ENCODE measurements at places on chromosomes 1 and 21.

GRCh38 chr1:110176299-110176956 lies 26.1 kb downstream of the SLC6A17 start:
- peaks cover 1% of the 10 kb centered on the region for H3K4me1 ChIP-seq
- no peaks in the 10 kb centered on the region for H3K36me3 ChIP-seq
- DNase-seq = no peak
- H3K27me3 ChIP-seq = peaks cover 43% of the 10 kb centered on the region

DNA sequence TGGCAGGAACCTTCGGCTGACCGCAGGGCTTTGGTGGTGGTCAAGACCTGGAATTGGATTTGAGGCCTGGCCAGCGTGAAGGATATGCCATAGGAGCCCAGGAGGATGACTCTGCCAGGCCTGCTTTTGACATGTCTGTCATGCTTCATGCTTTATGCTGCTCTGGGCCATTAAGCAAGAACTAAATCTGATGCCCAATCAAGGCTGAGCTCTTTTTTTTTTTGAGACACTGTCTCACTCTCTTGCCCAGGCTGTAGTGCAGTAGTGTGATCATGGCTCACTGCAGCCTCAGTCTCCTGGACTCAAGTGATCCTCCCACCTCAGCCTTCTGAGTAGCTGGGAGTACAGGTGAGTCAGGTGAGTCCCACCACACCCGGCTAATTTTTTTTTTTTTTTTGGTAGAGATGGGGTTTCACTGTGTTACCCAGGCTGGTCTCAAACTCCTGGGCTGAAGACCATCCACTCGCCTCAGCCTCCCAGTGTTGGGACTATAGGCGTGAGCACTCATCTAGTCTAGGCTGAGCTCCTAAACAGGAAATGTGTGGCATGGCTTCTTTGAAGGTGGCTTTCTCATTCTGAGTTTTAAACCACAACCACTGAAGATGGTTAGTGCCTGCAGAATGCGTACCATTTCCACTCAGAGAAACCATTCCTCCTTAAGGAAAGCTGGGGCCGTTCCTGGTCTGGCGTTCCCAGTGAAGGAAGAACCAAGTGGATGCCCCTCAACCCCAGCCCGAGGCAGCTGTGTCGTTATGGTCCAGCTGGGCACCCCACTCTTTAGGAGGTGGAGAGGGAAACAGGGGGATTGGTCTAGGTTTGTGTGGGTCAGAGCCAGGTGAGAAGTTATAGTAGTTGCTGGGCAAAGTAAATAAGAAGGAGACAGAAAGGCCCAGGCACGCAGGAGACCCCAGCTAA lies 34.2 kb upstream of the ATP5PO start:
- no peaks in the 10 kb centered on the region for H3K36me3 ChIP-seq
- no peak overlapping the region for H3K4me3 ChIP-seq
- DNase-seq = no peak
- no peak overlapping the region for H3K27ac ChIP-seq
- no peaks in the 10 kb centered on the region for H3K27me3 ChIP-seq

DNA sequence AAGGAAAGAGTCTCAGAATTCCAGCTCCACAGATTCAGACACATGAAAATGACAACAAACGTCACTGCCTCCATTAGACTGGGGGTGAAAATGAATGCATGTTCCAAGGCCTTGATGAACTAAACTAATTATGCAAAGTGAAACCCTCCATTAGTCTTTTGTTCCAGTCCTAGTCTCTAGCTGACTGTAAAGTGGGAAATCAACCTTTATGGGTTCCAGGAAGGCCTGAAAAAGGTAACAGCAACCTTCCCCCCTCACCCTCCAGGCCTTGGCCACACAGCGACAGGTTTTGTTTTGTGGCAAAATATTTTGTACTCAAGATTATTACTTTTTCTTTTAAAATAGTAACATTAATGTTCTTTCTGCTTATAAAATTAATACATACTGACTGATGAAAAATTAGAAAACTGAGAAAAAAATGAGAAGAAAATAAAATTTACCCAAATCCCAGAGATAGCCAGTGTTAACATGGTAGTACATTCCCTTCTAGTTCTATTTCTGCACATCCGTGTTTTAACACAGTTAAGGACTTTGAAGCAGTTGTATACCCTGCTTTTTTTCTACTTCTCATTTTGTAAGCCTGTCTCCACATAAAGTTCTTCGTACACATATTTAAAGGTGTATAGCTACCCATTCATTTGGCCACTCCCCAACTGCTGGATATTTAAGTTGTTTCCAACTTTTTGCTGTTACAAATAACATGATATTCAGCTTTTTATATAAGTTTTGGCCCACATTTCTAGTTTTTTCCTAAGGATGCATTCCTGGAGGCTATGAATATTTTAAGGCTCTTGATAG lies 60.9 kb downstream of the CD2 start:
- H3K27ac ChIP-seq = no peak overlapping the region
- no peaks in the 10 kb centered on the region for H3K27me3 ChIP-seq
- no peaks in the 10 kb centered on the region for H3K36me3 ChIP-seq
- no peak overlapping the region for H3K4me3 ChIP-seq

DNA sequence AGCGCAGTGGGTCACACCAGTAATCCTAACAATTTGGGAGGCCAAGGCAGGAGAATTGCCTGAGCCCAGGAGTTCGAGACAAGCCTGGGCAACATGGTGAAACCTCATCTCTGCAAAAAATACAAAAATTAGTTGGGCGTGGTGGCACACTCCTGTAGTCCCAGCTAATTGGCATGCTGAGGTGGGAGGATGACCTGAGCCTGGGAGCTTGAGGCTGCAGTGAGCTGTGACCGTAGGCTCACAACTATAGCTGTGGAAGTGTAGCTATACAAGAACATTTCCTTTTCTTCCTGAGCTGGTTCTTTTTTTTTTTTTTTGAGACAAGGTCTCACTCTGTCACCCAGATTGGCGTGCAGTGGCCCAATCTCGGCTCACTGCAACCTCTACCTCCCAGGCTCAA lies 19.1 kb upstream of the ZNF697 start:
- H3K4me3 ChIP-seq = no peak overlapping the region
- no peaks in the 10 kb centered on the region for H3K4me1 ChIP-seq
- no peaks in the 10 kb centered on the region for H3K36me3 ChIP-seq

- H3K36me3 ChIP-seq = no peaks in the 10 kb centered on the region
- H3K4me1 ChIP-seq = no peaks in the 10 kb centered on the region
- no peaks in the 10 kb centered on the region for H3K27me3 ChIP-seq
- H3K27ac ChIP-seq = no peak overlapping the region
- H3K4me3 ChIP-seq = no peak overlapping the region
Measured at GRCh38 chr1:219020386-219020785, 153.3 kb upstream of the LYPLAL1 start.

DNA sequence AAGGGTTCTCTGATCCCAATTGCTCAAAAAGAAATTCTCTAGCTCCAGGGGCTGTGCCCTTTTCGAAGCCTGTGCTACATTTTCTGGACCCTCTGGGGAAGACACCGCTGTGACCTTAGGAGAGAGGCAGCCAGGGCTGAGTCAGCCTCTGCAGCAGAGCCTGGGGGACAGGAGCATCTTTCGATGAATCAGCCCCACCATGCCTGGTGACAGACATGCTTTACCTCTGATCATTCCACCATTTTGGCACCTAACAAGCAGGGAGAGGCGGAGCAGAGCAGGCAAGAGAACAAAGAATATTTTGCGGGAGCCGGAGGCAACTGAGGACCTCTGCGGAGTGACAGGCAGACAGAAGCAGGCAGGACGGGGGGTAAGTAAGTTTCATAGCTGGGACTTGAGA lies 84.9 kb downstream of the VWA5B1 start:
- H3K4me1 ChIP-seq = peaks cover 6% of the 10 kb centered on the region
- no peak overlapping the region for H3K27ac ChIP-seq
- DNase-seq = no peak
- no peak overlapping the region for H3K4me3 ChIP-seq
- H3K36me3 ChIP-seq = no peaks in the 10 kb centered on the region

All from neuronal stem cell (in vitro differentiated cells).